ENCODE measurements at places on chromosomes 13 and 19. TPM values are rescaled to one million over a fixed set of nuclear protein-coding genes. Genes with fewer than 3 reads are reported as not detected.

Gene PSG2
- total RNA-seq = not detected

Gene IL27RA
- total RNA-seq = 8.5 TPM

Gene FPR3
- total RNA-seq = 2.4 TPM

Gene FREM2
- total RNA-seq = under 0.01 TPM

Gene DNAAF3
- 0.47 TPM for total RNA-seq

Gene FGF9
- not detected for total RNA-seq

Gene CYP4F8
- not detected for total RNA-seq

Gene SHC2
- 4.5 TPM for total RNA-seq

Gene ATP4A
- not detected for total RNA-seq

Gene NXNL1
- not detected for total RNA-seq

Gene KLK12
- not detected for total RNA-seq

Gene CLEC17A
- not detected for total RNA-seq

Gene SLC7A10
- not detected for total RNA-seq

Gene SIGLEC5
- total RNA-seq = not detected

Gene C13orf46
- 0.47 TPM for total RNA-seq

Measured in endothelial cell of coronary artery (primary cell).